Hematopoietic multipotent progenitor cell treated with erythropoietin and hydrocortisone succinate and interleukin-3 and kit ligand, for 8 days (in vitro differentiated cells): ENCODE measurements at places on chromosomes 2 and 18.

GRCh38 chr18:76754351-76754750 is 68.0 kb upstream of the ZNF236 start:
- no peak for DNase-seq

GRCh38 chr2:163681745-163682144 is 54.1 kb downstream of the FIGN start:
- no peak for DNase-seq

DNA sequence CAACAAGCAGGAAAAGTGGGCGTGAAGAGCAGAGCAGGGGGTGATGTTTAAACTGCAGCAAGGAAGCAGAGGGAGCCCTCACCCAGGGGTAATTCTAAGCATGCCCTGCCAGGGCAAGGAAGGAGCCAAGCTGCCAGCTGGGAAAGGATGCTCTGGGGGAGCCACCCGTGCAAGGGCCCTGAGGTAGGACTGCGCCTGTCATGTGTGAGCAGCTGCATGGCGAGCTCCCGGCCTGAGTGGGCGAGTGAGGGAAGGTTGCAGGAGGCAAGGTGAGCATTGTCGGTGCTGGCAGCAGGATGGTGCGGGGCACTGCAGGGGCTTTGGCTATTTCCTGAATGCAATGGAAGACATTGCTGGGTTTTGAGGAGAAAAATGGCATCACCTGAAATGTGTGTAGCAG is 107.2 kb downstream of the COPS8 start:
- no peak for DNase-seq

DNA sequence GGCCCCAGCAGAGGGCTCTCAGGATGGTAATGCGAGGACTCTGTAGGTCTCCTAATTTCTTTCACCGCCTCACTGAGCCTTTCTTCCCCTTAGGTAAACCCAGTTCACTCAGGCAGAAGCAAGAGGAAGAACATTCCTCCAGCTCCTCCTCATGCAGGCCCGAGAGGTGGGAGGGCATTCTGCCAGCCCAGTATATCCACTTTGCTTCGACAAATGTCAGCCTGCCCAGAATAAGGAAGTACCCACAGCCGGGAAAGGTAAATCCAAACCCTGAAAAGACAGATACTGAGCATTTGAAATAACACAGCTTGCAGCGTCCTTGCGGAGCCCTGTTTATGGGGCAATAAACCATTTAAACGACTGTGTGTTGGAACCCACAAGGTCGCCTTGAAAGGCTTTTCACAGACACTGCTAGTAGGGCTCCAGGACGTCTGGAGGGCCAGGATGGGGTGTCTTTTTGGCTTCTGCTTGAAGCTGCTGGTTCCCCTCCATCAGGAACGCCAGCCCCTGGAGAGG is 63.0 kb upstream of the STPG4 start:
- DNase-seq: no peak

DNA sequence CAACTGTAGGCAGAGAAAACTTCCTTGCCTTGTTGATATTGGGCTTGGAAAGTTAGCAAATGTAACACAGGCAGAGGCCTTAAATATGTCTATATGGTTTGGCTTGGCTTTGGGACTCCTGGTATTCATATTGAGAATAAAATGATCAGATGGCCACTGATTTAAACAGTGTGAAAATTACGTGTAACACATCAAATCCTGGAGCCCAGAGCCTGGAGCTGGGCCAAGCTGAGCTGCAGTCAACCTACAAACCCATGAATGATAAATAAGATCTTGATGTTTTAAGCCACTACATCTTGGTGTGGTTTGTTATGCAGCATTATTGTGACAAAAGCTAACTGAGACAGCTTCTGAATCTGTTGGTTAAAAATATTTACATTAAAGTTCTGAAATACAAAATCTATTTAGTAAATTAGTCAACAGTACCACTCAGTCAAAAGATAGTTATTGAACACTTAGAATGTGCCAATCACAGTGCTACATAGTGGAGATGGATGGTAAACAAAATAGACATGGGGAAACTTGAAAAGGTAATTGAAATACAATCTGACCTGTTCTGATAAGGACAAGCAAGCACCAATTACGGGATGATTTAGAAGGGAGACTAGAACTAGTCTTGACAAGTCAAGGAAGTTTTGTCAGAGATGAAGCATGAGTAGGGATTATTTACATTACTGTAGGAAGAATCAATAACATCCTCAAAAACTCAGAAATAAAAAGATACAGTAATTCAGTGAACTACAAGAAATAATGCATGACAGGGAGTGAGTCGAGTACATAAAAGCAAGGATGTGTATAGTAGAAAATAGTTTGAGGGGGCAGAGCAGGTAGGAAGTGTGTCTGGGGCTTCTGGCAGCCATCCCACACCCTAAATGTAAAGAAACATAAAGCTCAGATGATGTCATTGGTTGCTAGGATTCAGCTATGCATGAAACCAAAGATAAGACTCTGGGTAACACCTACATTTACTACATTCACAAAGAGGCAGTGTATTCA is 157.7 kb downstream of the HNMT start:
- DNase-seq: no peak

- no peak for DNase-seq
These were observed 5.3 kb upstream of the FOSL2 start for GRCh38 chr2:28387082-28387960.

DNA sequence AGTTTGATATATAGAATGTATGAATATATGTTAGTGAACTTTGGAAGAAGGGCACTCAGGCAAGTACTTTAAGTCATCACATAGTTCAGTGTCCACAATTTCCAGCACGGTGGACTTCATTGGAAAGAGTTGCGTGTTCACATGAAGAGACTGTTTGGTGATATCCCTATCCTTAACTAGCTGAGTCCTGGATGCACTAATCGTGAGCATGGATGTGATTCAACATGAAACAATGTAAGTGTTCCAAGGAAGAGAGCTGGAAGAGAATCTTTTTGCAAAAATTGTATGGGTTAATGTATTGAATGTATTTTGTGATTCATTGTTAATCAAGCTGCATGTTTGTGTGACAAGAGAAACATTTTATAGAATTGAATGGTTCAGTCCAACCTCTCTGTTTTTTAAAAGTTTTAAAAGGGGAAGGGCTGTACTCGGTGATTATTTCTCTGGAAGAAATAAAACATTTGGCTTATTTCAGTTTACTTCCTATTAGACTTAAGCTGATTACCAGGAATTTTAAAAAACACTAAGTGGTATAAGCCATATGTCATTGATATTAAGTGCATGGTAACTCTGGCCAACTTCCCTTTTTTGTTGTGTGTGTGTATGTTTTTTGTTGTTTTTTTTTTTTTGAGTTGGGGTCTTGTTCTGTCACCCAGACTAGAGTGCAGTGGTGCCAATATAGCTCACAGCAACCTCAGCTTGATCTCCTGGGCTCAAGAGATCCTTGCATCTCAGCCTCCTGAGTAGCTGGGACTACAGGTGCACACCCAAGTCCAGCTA is 8.6 kb downstream of the XRCC5 start:
- DNase-seq: no peak

DNA sequence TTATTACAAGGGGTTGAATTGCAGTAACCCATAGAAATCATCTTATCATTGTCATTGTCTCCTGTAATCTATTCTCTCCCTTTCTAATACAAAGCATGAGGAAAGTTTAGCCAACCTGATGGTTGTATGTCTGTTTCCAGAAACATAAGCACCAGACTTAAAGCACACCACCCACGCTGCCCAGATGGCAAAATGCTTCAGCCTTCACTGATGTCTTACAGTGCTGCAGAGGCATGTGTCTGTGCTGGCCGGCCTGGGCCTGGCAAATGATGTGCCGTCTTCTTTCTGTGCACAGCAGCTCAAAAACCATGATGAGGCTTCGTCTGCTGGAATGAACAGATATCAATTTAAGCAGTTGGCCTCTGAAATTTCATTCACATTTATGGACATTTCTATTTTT is 443.0 kb upstream of the RGPD4 start:
- no peak for DNase-seq

- peak; percentile 30 for DNase-seq
These were observed 11.8 kb upstream of the CDC42EP3 start for GRCh38 chr2:37683241-37683640.

DNA sequence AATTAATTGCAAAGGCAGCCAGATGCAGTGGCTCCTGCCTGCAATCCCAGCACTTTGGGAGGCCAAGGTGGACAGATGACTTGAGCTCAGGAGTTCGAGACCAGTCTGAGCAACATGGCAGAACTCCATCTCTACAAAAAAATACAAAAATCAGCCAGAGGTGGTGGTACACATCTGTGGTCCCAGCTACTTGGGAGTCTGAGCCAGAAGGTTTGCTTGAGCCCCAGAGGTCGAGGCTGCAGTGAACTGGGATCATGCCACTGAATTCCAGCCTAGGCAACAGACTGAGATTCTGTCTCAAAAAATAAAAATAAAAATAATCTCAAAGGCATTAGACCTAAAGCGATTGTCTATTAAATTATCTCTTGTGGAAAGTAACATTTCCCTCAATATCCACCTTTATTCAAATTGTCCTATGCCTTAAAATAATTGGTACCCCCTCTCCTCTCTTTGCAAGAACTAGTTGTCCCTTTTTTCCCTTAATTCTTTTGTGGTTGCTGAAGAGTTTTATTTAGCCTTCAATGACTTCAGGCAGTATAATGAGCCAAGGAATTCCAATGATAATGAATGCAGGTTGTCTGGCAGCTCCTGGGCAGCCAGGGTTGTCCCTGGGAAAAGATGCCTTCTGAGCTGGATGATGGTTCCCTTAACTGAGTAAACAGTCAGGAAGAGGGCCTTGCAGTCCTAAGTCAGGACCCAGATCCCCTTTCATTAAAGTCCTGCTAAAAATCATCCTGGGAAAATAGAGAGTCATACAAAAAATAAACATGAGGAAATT is 32.2 kb downstream of the GPR75 start:
- DNase-seq: no peak

DNA sequence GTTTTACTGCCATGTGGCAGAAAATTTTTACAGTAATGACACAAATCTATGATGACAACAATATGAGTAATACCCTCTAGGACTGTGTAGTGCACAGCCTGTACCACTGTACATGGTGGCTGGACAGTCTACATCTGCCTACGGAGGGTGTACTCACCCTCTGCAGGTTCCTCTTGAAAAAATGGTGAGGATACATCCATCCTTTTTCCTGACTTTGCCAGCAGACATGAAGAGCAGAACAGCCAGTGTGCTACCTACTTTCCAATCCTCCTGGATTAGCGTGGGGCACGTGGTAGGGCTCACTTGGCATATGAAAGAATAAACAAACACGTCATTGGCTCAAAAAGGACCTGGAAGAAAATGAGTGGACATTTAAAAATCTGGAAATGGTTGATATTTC is 62.6 kb downstream of the TRPM8 start:
- DNase-seq: no peak

DNA sequence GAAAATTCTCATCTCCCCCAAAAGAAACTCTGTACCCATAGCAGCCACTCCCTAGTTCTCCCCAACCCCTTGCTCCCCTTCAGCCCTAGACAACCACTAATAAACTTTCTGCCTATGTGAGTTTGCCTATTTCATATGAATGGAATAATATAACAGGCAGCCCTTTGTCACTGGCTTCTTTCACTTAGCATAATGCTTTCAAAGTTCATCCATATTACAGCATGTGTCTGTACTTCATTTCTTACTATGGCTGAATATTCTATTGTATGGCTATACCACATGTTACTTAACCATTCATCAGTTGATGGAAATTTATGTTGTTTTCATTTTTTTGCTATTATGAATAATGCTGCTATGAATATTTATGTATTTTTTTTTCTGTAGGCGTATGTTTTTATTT is 442.9 kb downstream of the SLC4A3 start:
- DNase-seq: no peak

DNA sequence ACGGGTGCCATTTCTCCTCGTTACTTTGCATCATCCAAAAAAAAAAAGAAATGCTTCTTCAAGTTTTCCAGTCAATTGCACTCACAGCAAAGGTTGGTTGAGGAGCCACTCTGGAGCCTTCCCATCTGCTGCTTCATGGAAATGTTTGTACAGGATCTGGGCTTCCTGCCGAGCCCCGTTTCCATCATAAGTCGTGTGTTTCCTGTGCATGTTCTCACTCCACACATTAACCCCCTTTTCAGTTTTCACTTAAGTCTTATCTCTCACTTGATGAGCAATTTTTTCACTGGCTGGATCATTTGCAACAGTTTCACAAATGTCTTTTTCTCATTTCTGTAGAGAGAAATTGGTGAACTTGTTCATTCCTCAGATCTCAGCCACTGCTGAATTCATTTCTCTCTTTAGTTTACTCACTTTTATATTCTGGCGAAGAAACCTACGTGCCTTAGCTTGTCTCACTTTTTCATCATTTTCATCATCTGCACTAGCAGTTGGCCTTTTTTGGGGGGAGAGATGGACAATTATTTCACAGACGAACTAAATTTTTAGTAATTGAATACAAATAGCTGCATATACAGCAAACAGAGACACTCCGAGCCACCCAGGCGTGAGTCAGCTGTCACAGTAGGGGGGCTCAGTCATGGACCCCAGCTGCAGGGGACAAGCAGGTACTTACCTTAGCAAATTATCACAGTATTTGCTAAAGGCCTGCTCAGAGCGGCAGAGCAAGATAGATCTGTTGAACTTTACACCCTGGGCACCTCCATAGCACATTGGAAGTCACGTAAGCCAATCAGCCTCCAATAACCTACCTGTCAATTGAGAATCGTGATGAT is 750.8 kb upstream of the ID2 start:
- no peak for DNase-seq

- DNase-seq: peak; percentile 91
These were observed 29.4 kb downstream of the HADHB start for GRCh38 chr2:26274058-26274613.

- DNase-seq: no peak
These were observed 69.5 kb downstream of the EPAS1 start for GRCh38 chr2:46366668-46367052.

- DNase-seq: no peak
These were observed 328.9 kb upstream of the NT5C1B start for GRCh38 chr2:18918280-18918679.

DNA sequence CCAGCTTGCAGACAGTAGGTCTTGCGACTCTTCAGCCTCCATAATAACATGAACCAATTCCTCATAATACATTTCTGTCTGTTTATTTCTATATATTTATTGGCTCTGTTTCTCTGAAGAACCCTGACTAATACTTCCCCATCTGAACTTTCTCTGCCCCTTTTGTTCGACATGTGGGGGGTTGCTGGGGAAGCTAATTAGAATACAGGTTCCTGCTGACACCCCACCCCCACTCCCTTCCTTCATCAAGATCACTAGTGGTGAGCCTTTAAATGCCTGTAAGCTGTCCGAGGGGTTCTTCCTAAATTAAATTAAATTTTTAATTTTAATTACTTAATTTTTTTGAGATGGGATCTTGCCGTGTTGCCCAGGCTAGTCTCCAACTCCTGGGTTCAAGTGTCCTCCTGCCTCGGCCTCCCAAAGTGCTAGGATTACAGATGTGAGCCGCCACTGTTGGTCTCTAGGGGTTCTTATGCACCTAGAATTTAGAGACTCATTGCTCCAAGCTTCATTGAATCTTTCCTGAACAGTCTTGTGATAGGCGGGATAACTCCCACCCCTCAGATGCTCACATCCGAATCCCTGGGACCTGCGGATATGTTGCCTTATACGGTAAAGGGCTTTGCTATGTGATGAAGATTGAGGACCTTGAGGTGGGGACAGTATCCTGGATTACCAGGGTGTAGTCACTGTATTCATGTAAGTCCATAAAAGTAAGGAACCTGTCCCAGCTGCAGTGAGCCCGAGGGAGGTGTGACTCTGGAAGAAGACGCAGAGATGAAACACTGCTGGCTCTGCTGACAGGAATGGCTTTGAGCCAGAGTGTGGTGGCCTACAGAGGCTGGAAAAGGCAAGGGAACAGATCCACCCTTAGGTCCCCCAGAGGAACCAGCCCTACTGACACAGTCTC is 26.2 kb downstream of the HPCAL1 start:
- DNase-seq: no peak

GRCh38 chr2:231666171-231667095 is 41.9 kb upstream of the PTMA start:
- DNase-seq: peak; percentile 97

- no peak for DNase-seq
These were observed 5.0 kb downstream of the TFPI start for GRCh38 chr2:187549193-187549592.
